ENCODE measurements at places on chromosomes 6 and 20. TPM values are rescaled to one million over a fixed set of nuclear protein-coding genes. Genes with fewer than 3 reads are reported as not detected.

DNA sequence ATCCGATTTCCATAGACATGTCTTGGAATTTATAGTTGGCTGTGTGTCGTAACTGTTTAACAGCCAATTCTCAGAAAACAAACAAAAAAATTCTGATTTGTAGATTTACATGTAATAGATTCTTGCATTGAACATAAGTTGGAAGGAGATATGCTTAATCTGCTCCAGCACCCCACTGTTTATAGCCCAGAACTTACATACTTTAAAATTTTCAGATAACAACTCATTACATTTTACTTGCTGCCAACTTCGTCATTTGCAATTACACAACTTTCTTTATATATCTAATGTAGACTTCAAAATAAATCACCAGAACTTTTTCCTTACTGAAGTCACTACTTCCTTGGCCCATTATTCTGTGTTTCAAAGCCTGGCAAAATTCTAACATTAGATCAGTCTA lies 472.3 kb upstream of the EYS start:
- no peak overlapping the region for H3K4me3 ChIP-seq
- H3K27ac ChIP-seq = no peak overlapping the region
- H3K4me1 ChIP-seq = no peaks in the 10 kb centered on the region
- H3K36me3 ChIP-seq = no peaks in the 10 kb centered on the region
- H3K27me3 ChIP-seq = no peaks in the 10 kb centered on the region
- DNase-seq = no peak

DNA sequence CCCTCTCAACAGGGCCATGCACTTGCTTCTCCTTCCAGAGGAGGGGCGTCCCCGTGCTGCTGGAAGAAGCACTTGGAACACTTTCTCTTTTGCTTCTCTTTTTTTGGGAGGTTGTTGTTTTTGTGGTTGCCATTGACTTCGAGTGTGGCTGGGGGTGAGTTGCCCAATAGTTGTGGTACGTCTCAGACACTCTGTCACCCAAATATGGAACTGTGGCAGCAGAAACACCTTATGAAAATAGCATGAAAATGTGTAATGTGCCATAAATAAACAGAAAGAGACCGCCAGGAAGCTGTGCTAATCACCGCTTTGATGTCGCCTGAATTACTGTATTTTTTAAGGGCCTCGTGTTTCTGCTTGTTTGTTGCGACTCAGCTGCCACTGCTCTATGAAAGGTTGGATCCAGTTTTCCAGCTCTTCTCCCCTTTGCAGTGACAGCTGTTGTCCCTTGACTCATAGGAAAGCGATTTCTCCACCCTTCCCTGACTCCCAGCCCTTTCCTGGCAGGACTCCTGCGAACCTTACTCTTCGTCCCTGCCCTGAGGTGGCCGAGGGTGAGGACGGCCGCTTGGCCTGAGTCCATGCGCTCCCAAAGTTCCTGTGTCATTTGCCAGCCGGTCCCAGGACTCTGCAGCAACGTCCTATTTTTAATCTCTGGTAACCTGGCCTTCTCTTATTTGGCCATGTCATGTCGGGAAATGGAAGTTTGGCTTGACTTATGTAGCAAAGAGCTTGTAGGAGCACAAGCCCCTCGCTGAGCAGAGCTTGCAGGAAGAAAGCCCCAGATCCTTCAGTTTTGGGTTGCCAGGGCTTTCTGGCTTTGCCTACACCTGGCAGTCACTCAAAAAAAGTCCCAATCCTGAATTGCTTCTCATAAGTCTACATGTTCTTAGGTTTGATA lies 694.6 kb downstream of the QKI start:
- no peak for DNase-seq
- H3K27ac ChIP-seq = no peak overlapping the region
- no peak overlapping the region for H3K4me3 ChIP-seq
- no peaks in the 10 kb centered on the region for H3K36me3 ChIP-seq

- DNase-seq = no peak
- H3K27ac ChIP-seq = no peak overlapping the region
- no peaks in the 10 kb centered on the region for H3K4me1 ChIP-seq
- H3K27me3 ChIP-seq = no peaks in the 10 kb centered on the region
- H3K4me3 ChIP-seq = no peak overlapping the region
Measured at GRCh38 chr6:14055541-14055940, 62.0 kb upstream of the CD83 start.

DNA sequence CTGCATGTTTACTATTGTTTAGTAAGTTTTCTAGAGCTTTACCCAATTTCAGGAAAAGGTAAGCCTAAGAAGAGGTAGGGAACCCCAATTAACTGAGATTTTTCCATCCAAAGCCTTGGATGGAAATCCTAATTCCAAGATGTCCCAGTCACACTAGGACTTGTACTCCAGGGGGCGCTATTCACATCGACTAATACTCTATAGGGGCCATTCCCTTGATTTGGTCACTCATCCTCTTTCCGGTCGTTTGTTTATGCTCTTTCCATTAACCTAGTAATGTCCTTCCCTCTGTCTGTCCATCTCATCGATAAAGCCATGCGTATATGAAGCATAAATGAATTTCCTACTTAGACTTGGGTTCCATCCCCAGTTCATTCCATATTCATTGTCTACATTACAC lies 80.8 kb upstream of the FUCA2 start:
- no peak overlapping the region for H3K27ac ChIP-seq
- peak; percentile 69 for DNase-seq
- no peaks in the 10 kb centered on the region for H3K36me3 ChIP-seq
- peaks cover 6% of the 10 kb centered on the region for H3K4me1 ChIP-seq
- no peak overlapping the region for H3K4me3 ChIP-seq

GRCh38 chr6:165441181-165441580 lies 131.8 kb upstream of the C6orf118 start:
- H3K4me3 ChIP-seq = no peak overlapping the region
- H3K36me3 ChIP-seq = no peaks in the 10 kb centered on the region
- H3K27ac ChIP-seq = no peak overlapping the region
- no peaks in the 10 kb centered on the region for H3K27me3 ChIP-seq

GRCh38 chr20:62968378-62969178 lies 16.1 kb downstream of the SLC17A9 start:
- DNase-seq = no peak
- no peak overlapping the region for H3K27ac ChIP-seq
- no peaks in the 10 kb centered on the region for H3K36me3 ChIP-seq
- H3K4me3 ChIP-seq = no peak overlapping the region
- peaks cover 4% of the 10 kb centered on the region for H3K4me1 ChIP-seq

DNA sequence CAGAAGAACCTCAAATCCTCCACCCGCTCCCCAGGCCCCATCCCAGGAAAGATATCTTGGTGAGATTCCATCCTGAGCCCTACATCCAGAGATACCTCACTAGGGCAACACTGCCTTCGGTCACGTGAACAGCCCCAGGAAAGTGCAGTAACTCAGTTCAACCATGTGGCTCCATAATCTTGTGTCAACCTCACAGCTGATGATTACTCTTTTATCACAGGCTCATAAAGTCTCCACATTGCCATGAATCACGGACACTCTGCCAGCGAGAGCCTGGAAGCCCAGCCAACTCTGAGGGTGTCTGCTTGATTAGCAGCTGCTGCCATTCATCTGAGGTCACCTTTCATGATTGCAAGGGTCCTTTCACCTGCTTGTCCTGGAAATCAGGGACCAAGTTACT lies 175.8 kb upstream of the LRFN2 start:
- no peaks in the 10 kb centered on the region for H3K36me3 ChIP-seq
- no peaks in the 10 kb centered on the region for H3K27me3 ChIP-seq
- DNase-seq = no peak
- no peak overlapping the region for H3K27ac ChIP-seq

DNA sequence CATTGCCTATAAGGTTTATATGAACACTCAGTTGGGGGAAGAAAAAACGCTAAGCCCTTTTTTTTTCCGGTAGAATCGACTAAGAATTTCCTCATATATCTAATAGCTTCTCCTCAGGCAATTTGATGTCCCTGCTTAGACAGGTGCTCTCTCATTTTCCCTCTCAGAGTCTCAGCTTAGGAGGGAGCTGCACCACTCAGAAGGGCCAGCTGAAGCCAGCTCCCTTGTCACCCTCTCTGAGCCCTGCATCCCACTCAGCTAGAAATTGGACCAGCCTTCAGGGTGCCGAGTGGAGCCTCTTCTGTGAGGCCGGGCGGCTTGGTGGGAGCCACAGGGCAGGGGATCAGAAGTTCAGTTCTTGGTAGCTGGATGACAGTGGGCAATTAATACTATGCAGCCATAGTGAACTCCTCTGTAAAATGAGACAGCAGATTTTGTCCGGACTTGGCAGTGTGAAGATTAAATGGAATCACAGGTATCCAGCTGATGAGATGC lies 368.5 kb downstream of the MAFB start:
- DNase-seq = no peak
- no peaks in the 10 kb centered on the region for H3K27me3 ChIP-seq
- H3K27ac ChIP-seq = no peak overlapping the region
- no peaks in the 10 kb centered on the region for H3K36me3 ChIP-seq
- H3K4me1 ChIP-seq = peaks cover 15% of the 10 kb centered on the region

DNA sequence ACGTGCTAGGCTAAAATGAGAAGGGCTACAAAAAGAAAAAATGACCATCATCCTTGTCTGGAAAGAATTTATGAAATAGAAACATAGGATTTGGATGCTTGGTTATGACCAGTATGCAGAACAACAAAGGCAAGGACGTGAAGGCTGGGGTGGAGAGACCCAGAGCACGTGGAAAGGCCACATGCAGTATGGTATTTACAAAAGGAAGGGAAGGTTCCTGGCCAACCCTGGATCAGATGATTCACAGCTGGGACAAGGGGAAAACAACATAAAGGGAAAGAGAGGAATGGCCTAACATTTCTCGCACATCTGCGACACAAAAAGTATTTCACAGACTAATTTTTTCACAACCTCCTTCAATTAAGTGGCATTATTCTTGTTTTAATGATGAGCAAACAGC lies 8.2 kb downstream of the STX7 start:
- H3K27ac ChIP-seq = no peak overlapping the region
- DNase-seq = no peak
- no peak overlapping the region for H3K4me3 ChIP-seq
- H3K27me3 ChIP-seq = no peaks in the 10 kb centered on the region
- H3K4me1 ChIP-seq = no peaks in the 10 kb centered on the region

GRCh38 chr6:137944793-137945498 lies 77.9 kb downstream of the TNFAIP3 start:
- no peak overlapping the region for H3K27ac ChIP-seq
- H3K4me1 ChIP-seq = no peaks in the 10 kb centered on the region
- peak; percentile 60 for DNase-seq
- H3K27me3 ChIP-seq = no peaks in the 10 kb centered on the region
- H3K4me3 ChIP-seq = no peak overlapping the region
- no peaks in the 10 kb centered on the region for H3K36me3 ChIP-seq

GRCh38 chr6:115999235-115999634 lies 61.5 kb downstream of the FRK start:
- H3K36me3 ChIP-seq = no peaks in the 10 kb centered on the region
- no peaks in the 10 kb centered on the region for H3K27me3 ChIP-seq
- no peak overlapping the region for H3K4me3 ChIP-seq
- no peak overlapping the region for H3K27ac ChIP-seq
- peaks cover 6% of the 10 kb centered on the region for H3K4me1 ChIP-seq
- no peak for DNase-seq

DNA sequence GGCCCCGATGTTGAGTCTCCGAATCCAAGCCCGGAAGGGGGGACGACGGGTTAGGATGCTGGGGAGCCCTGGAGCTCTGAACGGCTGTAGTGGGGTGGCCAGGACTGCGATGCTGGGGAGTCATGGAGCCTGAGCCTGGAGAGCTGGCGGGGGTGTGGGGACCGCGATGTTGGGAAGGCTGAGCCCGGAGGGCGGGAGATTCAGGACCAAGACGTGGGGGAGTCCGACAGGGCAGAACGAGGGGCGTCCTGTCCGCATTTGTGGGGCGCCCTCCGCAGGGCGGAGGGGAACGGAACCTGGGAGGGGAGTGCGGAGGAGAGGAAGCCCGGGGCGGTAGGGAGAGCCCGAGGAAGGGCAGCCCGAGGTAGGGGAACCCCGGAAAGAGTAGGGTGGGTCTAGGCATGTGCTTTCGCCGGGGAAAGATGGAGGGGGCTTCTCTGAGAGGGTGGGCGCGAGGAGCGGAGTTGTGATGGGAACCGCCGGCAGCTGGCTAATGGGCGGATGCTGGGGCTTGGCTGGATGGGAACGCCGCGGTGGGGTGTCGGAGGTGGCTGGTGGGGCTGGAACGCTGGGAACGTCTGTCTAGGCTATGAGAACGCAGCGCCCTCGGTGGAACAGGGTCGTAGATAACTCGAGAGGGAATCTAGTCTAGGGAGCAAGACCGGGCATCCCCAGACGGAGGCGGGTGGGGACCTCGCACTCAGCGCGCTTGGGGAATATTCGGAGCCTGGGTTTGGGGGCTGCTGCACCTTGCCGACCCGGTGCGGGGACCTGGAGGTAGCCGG lies 684 bp downstream of the PAQR8 start:
- H3K4me3 ChIP-seq = peak overlapping the region; percentile 89
- DNase-seq = peak; percentile 61
- H3K36me3 ChIP-seq = no peaks in the 10 kb centered on the region
- no peak overlapping the region for H3K27ac ChIP-seq
- peaks cover 32% of the 10 kb centered on the region for H3K27me3 ChIP-seq
- H3K4me1 ChIP-seq = peaks cover 20% of the 10 kb centered on the region

- no peaks in the 10 kb centered on the region for H3K36me3 ChIP-seq
- no peak for DNase-seq
- peaks cover 6% of the 10 kb centered on the region for H3K4me1 ChIP-seq
- no peak overlapping the region for H3K4me3 ChIP-seq
Measured at GRCh38 chr6:149651056-149651455, 2.5 kb upstream of the KATNA1 start.

Gene PPARD
- total RNA-seq = 4.9 TPM

Gene ARMH2
- total RNA-seq = not detected

Gene SEMG1
- total RNA-seq = not detected

Gene CCDC170
- 0.06 TPM for total RNA-seq

Gene SSTR4
- not detected for total RNA-seq

Gene PPP2R5D
- 103 TPM for total RNA-seq

Gene HCRTR2
- total RNA-seq = not detected

Gene VGLL2
- not detected for total RNA-seq

Gene OXT
- total RNA-seq = not detected
